ENCODE measurements at places on chromosomes 1 and 21. TPM values are rescaled to one million over a fixed set of nuclear protein-coding genes. Genes with fewer than 3 reads are reported as not detected.

Gene PDPN
- total RNA-seq, result not detected

Gene PRCC
- 92.4 TPM for total RNA-seq

Gene ZBED6
- total RNA-seq, result 36.4 TPM

Gene ELAVL4
- not detected for total RNA-seq

Gene COL24A1
- 0.54 TPM for total RNA-seq

Gene SLC44A3
- not detected for total RNA-seq

Gene CR1L
- total RNA-seq, result 0.98 TPM

Gene CDCA8
- 3.3 TPM for total RNA-seq

Gene KRTAP19-3
- not detected for total RNA-seq

Gene MRPL9
- 110 TPM for total RNA-seq

Gene TNNI3K
- not detected for total RNA-seq

Gene STUM
- total RNA-seq, result not detected

Gene CR1
- total RNA-seq, result 1.5 TPM

DNA sequence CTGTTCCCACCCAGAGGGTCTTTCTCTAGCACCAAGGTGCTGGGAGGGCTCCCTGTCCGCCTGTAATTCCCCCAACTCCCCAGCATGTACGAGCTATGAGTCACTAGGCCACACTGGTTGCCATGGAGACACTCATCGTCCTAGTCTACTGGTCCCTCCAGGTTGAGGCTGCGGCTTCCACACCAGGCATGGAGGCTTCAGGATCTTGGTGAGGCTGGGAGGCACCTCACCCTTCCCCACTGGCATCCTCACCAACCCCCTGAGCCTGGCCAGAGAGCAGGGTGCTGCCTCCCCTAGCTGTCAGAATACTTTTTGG, 75.6 kb upstream of the KAZN start:
- DNase-seq, result no peak
- H3K27me3 ChIP-seq, result no peaks in the 10 kb centered on the region
- H3K27ac ChIP-seq, result no peak overlapping the region
- H3K4me1 ChIP-seq, result no peaks in the 10 kb centered on the region

DNA sequence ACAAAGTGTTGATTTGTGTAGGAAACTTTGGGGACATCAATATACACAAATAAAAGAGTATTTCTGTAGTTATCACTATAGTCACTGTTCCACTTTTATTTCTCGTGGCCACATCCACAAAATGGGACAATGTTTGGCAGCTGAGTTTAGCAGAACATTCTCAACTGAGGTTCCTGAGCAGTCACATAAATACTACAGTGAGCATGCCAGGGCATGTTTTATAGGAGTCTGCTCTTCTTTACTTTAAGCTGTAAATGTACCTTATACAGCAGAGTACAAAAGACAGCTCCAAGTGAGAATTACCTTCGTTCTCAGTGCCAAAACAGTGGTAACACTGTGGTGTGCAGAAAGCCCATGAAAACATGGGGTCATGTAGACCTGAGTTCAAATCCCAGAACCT, 5.0 kb downstream of the BTG3 start:
- DNase-seq, result no peak
- no peak overlapping the region for H3K4me3 ChIP-seq
- H3K36me3 ChIP-seq, result peaks cover 17% of the 10 kb centered on the region
- H3K4me1 ChIP-seq, result peaks cover 12% of the 10 kb centered on the region
- no peaks in the 10 kb centered on the region for H3K27me3 ChIP-seq
- no peak overlapping the region for H3K27ac ChIP-seq

GRCh38 chr1:44008259-44008658, 16.9 kb downstream of the CCDC24 start:
- H3K27ac ChIP-seq, result no peak overlapping the region
- DNase-seq, result no peak
- H3K4me1 ChIP-seq, result no peaks in the 10 kb centered on the region
- no peaks in the 10 kb centered on the region for H3K27me3 ChIP-seq
- H3K4me3 ChIP-seq, result no peak overlapping the region

DNA sequence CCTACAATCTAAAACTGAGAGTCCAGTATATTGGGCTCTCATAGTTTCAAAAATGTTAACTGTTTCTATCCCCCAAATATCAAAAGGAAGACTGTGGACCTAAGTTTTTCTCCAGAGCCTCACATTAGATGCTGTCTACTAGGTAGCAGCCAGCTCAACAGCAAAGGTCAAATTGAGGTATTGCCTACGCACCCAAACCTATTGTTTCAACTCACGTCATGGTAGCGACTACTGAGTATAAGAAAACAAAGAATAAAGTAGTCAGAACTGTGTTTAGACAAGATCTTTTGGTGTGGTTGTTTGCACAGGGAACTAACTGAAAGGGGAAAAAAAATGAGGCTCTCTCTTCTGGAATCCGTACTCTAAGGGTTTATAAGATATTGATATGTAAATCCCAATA, 173.2 kb downstream of the LBR start:
- H3K27me3 ChIP-seq, result no peaks in the 10 kb centered on the region
- no peaks in the 10 kb centered on the region for H3K36me3 ChIP-seq
- H3K27ac ChIP-seq, result no peak overlapping the region
- no peak overlapping the region for H3K4me3 ChIP-seq
- peaks cover 3% of the 10 kb centered on the region for H3K4me1 ChIP-seq

GRCh38 chr1:24640288-24640687, 2.8 kb upstream of the SRRM1 start:
- H3K36me3 ChIP-seq, result no peaks in the 10 kb centered on the region
- H3K4me3 ChIP-seq, result no peak overlapping the region
- no peaks in the 10 kb centered on the region for H3K27me3 ChIP-seq
- no peak overlapping the region for H3K27ac ChIP-seq

DNA sequence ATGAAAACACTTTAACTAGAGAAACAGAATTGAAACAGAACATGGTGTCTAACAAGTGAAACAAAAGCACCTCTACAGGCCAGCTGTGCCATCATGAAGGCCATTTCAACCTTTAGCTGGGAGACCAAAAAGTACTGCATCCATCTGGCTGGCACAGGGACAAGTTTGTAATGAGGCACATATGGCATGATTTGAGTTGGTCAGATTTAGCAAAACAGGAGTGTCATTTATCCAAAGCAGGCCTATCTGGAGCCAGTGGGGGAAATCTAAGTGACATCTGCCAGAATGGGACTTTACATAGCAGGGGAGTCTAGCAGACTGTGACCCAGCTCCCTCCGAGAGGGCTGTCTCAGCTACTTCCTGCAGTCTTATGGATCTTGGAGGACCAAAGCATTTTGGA, 51.9 kb downstream of the DNTTIP2 start:
- H3K4me3 ChIP-seq, result no peak overlapping the region
- no peak overlapping the region for H3K27ac ChIP-seq
- DNase-seq, result no peak
- H3K36me3 ChIP-seq, result no peaks in the 10 kb centered on the region

- no peak overlapping the region for H3K4me3 ChIP-seq
- no peaks in the 10 kb centered on the region for H3K27me3 ChIP-seq
Observed at GRCh38 chr1:212119397-212119837, 83.9 kb downstream of the DTL start.

GRCh38 chr1:46749921-46750404, 31.0 kb upstream of the EFCAB14 start:
- no peak overlapping the region for H3K27ac ChIP-seq
- DNase-seq, result no peak
- H3K36me3 ChIP-seq, result no peaks in the 10 kb centered on the region
- no peaks in the 10 kb centered on the region for H3K4me1 ChIP-seq
- H3K27me3 ChIP-seq, result peaks cover 4% of the 10 kb centered on the region

DNA sequence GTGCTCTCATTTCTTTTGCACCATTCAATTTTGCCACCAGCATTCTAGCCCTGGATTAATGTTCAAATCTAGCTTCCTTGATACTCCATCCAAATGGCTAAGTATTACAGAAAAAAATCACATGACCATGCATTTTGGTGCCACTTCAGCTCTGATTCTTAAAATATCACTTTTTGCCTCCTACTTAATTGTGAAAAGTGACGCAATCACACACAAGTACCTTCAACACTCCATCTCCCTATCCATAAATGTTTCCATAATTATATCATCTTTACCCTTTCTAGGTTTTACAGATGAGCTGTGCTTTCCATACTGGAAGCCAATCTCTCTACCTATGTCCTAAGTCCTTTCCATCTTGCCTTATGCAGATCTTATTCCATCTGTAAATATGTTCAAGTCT, 16.0 kb downstream of the CRYZ start:
- no peak for DNase-seq
- no peaks in the 10 kb centered on the region for H3K27me3 ChIP-seq
- peaks cover 33% of the 10 kb centered on the region for H3K36me3 ChIP-seq
- H3K4me3 ChIP-seq, result no peak overlapping the region

- DNase-seq, result no peak
- no peaks in the 10 kb centered on the region for H3K36me3 ChIP-seq
- no peaks in the 10 kb centered on the region for H3K27me3 ChIP-seq
- H3K4me1 ChIP-seq, result peaks cover 20% of the 10 kb centered on the region
- H3K27ac ChIP-seq, result no peak overlapping the region
Observed at GRCh38 chr1:154611150-154611862, 3.3 kb upstream of the ADAR start.

DNA sequence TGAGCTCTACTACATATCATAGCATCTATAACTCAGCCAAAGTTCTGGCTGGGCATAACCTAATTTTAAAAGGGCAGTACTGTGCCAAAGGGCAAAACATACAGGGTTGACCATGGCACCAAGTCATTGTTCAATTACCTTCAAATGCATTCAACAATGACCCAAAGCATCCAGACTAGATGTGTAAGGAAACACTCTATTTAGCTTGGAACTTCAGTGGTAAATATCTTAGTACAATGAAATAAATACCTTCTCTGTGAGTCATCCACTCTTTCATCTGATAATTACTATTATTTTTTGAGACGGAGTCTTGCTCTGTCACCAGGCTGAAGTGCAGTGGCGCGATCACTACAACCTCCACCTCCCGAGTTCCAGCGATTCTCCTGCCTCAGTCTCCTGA, 70.0 kb downstream of the NVL start:
- H3K27ac ChIP-seq, result no peak overlapping the region
- H3K27me3 ChIP-seq, result no peaks in the 10 kb centered on the region
- H3K4me1 ChIP-seq, result no peaks in the 10 kb centered on the region
- no peaks in the 10 kb centered on the region for H3K36me3 ChIP-seq
- no peak overlapping the region for H3K4me3 ChIP-seq

DNA sequence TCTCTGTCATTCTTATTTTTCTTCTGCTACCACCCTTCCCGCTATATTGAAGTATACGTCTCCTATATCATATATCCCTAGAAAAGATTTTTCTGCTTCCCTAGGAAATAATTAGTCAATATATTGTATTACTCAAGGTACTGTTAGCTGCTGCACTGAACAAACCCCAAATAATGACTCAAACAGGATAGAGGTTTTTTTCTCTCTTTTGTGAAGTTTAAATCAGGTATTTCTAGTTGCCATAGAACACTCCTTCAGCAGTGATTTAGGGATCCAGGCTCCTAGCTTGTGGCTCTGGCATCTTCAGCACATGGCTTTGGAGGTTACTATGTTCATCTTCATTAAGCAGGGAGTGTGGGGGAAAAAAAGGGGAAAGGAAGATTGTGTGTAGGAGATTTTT, 18.1 kb downstream of the SYT14 start:
- no peak overlapping the region for H3K4me3 ChIP-seq
- no peaks in the 10 kb centered on the region for H3K27me3 ChIP-seq
- no peak overlapping the region for H3K27ac ChIP-seq
- no peaks in the 10 kb centered on the region for H3K36me3 ChIP-seq

DNA sequence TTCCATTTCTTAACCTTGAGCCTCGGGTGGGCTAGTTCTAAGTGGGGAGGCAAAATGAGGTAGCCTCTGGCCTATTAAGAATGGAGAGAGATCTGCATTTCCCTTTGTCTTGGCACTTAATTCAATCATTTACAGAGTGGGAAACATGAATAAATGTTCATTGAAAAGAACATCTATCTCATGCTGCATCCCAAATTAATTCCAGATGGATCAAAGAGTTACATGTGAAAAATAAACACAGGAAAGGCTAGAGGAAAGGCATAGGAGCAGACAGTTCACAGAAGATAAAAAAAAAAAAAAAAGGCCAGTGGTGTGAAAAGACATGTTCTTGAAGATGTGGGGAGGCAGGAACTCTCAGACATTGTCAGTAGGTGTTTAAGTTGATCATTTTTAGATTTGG, 35.7 kb upstream of the EPS8L3 start:
- no peak overlapping the region for H3K27ac ChIP-seq
- H3K4me3 ChIP-seq, result no peak overlapping the region
- H3K4me1 ChIP-seq, result peaks cover 58% of the 10 kb centered on the region
- H3K36me3 ChIP-seq, result no peaks in the 10 kb centered on the region

DNA sequence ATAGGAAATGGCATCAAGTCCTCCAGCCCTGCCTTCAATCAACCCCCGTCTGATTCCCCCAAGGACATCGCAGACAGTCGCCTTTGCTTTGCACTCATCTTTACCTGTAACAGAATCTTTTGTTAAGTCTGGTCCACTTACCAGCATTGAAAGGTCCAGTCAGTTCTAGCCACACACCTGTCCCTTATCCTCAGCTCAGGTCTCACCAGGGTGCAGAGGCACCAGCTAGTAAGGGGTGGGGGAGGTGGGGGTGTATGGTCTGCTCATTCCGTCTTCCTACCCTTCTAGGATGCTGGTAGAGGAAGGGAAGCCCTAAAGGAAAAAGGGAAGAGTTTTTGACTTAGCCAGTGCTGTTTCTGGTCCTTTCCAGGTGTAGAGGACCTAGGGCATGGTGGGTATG, 427.7 kb downstream of the MATN1 start:
- no peak overlapping the region for H3K27ac ChIP-seq
- H3K4me1 ChIP-seq, result no peaks in the 10 kb centered on the region
- DNase-seq, result no peak
- H3K27me3 ChIP-seq, result peaks cover 10% of the 10 kb centered on the region

DNA sequence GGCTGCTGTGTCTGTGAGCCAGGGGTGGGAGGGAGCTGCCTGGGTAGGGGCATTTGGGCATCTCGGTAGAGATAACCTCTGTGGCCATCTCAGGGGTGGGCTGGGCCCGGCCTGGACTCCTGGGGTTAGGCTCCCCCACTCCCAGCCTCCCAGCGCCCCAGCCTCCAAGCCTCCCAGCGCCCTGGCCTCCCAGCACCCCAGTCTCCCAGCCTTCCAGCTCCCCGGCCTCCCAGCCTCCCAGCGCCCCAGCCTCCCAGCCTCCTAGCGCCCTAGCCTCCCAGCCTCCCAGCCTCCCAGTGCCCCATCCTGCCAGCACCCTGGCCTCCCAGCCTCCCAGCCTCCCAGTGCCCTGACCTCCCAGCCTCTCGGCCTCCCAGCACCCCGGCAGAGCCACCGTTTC, 85.1 kb upstream of the TTC34 start:
- no peaks in the 10 kb centered on the region for H3K27me3 ChIP-seq
- H3K4me1 ChIP-seq, result no peaks in the 10 kb centered on the region
- H3K36me3 ChIP-seq, result no peaks in the 10 kb centered on the region
- H3K27ac ChIP-seq, result no peak overlapping the region
- DNase-seq, result no peak

DNA sequence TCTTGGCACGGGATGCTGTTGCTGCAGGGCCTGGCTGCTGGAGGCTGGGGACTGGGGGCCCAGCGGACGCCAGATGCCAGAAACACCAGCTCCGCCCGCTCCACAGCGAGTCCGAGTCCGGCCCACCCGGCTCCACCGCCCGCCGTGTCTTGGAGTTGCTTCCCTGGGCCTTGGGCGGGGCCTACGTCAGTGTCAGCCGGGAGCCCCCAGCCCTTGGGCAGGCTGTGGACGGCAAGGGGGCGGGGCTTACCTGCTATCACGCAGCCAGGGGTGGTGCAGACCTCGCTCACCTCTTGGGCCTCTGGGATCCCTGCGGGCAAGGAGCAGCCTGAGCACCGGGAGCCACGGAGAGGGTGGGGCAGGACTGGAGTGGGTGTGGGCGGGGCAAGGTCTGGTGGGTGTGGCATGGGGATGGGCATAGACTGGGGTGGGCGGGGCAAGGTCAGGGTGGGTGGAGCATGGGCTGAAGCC, 21.8 kb downstream of the MMEL1 start:
- H3K36me3 ChIP-seq, result no peaks in the 10 kb centered on the region
- no peak overlapping the region for H3K4me3 ChIP-seq
- H3K4me1 ChIP-seq, result no peaks in the 10 kb centered on the region
- H3K27ac ChIP-seq, result no peak overlapping the region
- DNase-seq, result no peak

Data from natural killer cell (primary cell).